ENCODE measurements at places on chromosomes 3 and 15. TPM values are rescaled to one million over a fixed set of nuclear protein-coding genes. Genes with fewer than 3 reads are reported as not detected.

The SPATA12 gene
- total RNA-seq, result not detected

The AGBL1 gene
- 29.7 TPM for total RNA-seq

The TSC22D2 gene
- 12.9 TPM for total RNA-seq

DNA sequence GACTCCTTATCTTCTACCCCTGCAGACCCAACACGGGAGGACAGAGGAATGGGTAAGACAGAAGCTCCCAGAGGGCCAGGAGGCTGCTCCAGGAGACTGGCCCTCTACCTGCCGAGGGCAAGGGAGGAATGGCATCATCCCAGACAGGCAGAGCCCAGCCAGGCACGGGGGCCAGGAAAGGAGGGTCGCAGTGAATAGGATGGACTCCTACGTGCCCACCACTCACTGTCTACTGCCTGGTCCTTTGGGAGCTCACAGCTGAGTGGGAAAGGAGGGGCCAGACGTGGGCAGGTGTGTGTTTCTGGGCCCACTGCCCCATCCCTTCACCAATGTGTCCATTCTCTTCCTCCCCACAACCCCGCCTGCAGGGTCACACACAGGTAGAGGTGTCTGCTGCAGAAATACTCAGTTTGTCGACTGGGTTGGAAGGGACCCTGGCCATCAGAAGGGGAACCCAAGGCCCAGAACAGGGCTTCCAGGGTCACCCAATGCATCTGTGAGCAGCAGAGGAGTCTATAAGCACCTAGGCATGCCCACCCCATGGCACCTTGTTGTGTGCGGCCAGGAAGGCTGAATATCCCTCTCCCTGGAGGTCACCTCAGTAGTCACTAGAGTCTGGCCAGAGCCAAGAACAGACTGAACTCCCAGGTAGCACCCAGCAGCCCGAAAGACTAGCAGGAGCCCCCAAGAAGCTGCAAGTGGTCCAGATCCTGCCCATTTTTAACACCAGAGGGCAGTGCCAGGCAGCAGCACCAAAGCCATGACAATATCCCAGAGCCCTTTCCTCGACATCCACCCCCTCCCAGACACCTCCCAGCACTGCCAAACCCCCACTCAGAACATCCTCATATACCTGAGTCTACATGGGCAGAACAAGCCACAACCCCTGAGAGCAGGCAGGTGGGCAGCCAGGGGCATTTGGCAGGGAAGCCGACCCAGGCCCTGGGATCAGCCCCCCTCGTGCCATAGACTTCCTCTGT lies 24.0 kb downstream of the TKT start:
- H3K27ac ChIP-seq, result no peak overlapping the region
- peaks cover 7% of the 10 kb centered on the region for H3K4me1 ChIP-seq
- no peak for DNase-seq
- peaks cover 7% of the 10 kb centered on the region for H3K36me3 ChIP-seq
- H3K4me3 ChIP-seq, result no peak overlapping the region

DNA sequence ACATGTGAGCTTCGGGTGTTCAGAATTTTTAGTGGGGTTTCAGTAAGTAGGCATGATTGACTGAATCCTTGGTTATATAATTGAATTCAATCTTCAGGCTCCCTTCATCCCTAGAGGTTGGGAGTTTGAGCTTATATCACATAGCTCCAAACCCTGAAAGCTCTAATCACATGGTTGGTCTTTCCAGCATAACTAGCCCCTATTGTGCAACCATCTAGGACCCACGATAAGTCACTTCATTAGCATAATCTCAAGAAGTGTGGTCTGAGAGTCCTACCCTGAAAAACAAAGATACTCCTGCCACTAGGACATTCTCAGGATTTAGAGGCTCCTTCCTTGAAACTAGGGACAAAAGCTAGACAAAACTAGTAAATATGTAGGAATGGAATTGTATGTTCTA lies 348.9 kb upstream of the CBLB start:
- H3K27me3 ChIP-seq, result no peaks in the 10 kb centered on the region
- no peaks in the 10 kb centered on the region for H3K36me3 ChIP-seq
- no peaks in the 10 kb centered on the region for H3K4me1 ChIP-seq
- no peak overlapping the region for H3K27ac ChIP-seq

GRCh38 chr3:136819731-136820679 lies 1.1 kb downstream of the SLC35G2 start:
- H3K36me3 ChIP-seq, result no peaks in the 10 kb centered on the region
- peak overlapping the region; percentile 80 for H3K4me3 ChIP-seq
- peaks cover 6% of the 10 kb centered on the region for H3K27me3 ChIP-seq
- peak; percentile 16 for DNase-seq
- peak overlapping the region; percentile 82 for H3K27ac ChIP-seq

All from gastrocnemius medialis (tissue), 4 donors.